ENCODE measurements at places on chromosomes 11 and 22.

- no peak for DNase-seq
Measured at GRCh38 chr11:65571940-65572339, 398 bp upstream of the FAM89B start.

DNA sequence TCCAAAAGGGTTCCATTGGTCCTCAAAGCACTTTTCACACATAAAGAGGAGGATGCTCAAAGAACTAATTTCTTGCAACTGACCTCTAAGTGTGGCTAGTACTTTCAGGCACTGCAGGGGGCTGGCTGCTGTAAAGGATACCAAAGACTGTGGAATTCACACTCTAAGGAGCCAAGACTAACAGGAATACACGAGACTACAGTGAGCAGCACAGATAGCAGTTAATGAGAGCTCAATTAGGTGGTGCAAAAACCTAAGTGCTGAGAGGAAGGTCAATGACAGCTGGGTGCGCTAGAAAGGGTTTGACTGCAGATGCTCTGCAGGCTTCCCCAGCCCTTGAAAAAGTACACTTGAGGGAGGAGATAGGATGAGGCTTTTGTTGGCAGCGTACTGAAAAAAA is 124.3 kb upstream of the NTM start:
- DNase-seq: no peak

DNA sequence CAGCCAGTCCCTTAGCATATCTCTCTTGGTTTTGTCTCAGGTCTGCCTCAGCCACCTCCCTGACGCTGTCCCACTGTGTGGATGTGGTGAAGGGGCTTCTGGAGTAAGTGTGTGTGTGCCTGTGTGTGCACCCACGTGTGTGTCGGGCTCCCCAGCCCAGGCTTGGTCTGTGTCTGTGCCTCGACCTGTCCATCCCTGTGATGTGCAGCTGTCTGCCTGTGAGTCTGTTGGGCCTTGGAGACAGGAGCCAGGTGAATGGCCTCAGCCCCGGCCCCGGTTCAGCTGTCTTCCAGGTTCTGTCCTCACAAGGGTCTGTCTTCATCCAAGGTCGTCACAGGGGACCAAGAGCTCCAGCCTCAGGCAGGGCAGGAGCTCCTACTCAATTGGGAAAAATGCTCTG is 9.8 kb downstream of the ATG16L2 start:
- no peak for DNase-seq

DNA sequence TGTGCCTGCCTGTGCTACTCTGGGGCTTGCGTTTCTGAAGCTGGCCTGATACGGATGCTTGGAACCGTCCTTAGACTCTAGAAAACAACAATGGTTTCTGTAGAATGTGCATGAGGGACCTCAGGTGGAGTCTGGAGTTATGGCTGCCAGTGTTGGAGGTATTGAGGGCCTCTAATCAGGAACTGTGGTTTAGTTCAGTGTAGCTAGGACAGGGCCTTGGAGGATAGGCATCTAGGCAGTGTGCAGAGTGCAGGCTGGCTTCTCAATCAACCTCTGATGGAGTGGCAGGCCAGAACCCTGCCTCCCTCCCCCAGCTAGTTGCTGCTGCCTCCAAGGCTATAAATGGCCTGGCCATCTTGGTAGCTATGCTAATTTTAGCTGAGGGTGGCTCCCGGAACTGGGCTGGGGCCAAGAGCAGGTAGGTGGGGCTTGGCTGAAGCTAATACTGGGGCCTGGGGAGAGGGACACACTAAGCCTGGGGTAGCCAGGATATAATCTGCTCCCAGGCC is 4.0 kb downstream of the STIM1 start:
- DNase-seq: no peak

DNA sequence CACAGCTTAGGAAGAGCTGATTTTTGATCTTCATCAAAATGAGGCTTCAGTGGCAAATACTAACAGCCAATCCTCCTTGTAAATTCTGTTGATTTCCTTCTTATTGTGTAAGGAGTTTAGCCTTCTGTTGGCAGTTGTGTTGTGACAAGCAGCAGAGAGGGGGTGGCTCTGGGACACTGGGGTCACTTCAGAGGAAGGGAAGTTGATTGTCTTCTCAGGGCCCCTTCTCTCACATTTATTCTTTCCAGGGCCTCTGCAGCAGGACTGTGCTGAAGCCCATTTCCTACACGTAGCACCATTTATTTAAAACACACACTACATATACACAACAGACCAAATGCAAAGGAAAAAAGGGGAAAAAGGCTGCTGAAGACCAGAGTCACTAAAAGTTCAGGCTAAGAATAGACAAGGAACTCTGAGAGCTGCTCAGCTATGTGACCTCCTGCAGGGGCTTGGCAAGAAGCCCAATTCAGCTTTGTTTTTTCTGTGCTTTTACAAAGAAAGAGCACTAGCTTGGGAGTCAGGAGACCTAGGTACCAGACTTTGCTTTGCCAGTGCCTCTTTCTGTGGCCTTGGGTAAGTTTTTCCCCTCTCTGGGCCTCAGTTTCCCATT is 28.3 kb upstream of the UPB1 start:
- peak; percentile 13 for DNase-seq

GRCh38 chr11:79742176-79742575 is 301.3 kb upstream of the TENM4 start:
- no peak for DNase-seq

DNA sequence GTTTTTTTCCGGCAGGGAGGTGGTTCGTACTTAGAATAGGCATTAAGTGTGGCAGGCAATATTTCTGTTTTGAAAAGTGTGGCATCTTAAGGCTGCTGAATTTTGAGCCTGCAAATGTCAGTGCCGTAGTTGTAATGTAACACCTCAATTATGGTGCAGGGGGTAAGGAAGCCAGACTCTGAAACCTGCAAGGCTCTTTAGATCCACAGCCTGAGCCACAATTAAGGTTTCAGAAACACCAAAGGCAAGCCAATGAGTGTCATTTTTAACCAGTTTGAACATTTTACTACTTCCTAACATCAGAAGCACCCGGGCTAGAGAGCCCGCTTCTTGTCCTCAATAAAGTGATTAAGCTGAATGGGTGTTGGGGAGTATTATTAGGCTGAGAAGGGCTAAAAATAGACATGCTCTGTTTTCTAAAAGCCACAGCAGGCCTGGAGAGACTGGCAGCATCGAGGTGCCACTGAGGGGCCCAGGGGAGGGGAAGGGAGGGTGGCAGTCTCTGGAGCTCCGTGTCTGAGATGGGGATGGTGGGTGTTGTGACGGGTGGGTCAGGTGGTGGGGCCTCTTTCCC is 113.4 kb downstream of the ZBTB16 start:
- no peak for DNase-seq

DNA sequence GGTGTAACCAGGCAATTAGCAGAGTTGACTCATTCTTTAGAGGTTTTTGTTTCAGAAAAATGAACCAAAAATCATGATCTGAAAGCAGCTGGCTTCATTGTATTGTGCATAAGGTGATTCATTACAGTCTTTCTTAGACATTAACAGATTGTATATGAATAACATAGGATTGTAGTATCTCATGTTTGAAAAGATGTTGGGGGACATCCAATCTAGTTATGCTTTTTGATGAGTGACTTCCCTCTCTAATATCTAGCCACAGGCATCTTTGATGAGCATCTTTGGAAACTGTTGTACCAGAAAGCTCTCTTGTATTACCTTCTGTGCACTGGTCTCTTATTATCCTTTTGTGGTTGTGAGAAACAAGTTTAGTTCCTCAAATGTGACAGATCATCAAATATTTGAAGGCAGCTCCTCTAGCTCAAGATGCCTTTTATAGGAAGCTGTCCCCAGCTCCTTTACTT is 8.3 kb downstream of the GRK3 start:
- no peak for DNase-seq

- no peak for DNase-seq
Measured at GRCh38 chr11:118128721-118129470, 23.7 kb downstream of the SCN4B start.

- no peak for DNase-seq
Measured at GRCh38 chr11:74543991-74544390, 48.4 kb upstream of the POLD3 start.

- DNase-seq: no peak
Measured at GRCh38 chr22:45310977-45311531, 1.3 kb downstream of the FAM118A start.

- no peak for DNase-seq
Measured at GRCh38 chr11:118290923-118291322, 13.6 kb upstream of the CD3E start.

- DNase-seq: peak; percentile 7
Measured at GRCh38 chr11:3824714-3825472, 15.9 kb downstream of the RHOG start.

DNA sequence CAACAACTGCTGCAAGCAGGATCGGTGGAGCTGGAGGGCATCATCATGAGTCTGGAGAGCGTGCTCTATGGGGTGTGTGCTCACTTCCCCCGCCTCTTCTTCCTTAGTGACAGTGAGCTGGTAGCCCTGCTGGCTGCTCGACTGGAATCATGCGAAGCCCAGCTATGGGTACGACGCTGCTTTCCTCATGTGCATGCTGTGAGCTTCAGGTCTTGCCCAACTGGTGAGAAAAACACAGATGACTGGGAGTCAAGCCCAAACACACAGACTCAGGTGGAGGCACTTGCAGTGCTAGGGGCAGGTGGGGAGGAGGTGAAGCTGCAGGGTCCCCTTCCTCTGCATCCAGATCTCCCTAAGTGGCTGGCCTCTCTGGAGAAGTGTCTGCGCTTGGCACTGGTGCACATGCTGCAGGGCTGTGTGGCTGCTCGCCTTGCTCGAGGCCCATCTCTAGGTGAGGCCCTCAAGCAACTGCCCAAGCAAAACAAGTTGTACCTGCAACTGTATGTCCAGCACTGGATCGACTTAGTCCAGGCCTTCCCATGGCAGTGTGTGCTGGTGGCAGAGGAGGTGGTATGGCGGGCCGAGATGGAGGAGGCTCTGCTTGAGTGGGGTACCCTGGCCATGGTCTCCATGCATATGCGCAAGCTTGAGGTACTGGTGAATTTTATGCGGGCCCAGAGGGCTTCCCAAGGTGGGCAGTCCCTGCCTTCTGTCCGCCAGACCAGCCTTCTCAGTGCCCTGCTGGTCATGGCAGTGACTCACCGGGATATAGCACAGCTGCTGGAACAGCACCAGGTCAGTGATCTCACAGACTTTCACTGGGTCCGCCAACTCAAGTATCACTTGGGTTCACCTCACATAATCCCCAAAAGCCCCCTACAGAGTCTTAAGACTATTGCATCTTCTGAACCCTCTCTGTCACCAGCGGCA is 48.1 kb downstream of the DNHD1 start:
- DNase-seq: no peak

- no peak for DNase-seq
Measured at GRCh38 chr11:11420899-11421285, 67.8 kb upstream of the CSNK2A3 start.

- DNase-seq: no peak
Measured at GRCh38 chr11:21896216-21896615, 296.7 kb upstream of the ANO5 start.

GRCh38 chr11:19821412-19821875 is 108.8 kb downstream of the NAV2 start:
- DNase-seq: no peak

- peak; percentile 78 for DNase-seq
Measured at GRCh38 chr22:42889304-42889703, 32.2 kb upstream of the ARFGAP3 start.
